Cardiac atrium fibroblast (primary cell): ENCODE measurements at places on chromosomes 11 and 22. TPM values are rescaled to one million over a fixed set of nuclear protein-coding genes. Genes with fewer than 3 reads are reported as not detected.

GVQW3 gene
- total RNA-seq: under 0.01 and 0.18 TPM in 2 replicates

BCO2 gene
- total RNA-seq: 0.72 and 1.8 TPM in 2 replicates

ART1 gene
- not detected in 2 replicates for total RNA-seq

SLC25A18 gene
- total RNA-seq: 0.16 TPM in 1 of 2 replicates, not detected in the other

OR8B8 gene
- total RNA-seq: not detected in 2 replicates

MMP12 gene
- not detected in 2 replicates for total RNA-seq

TRIM49 gene
- not detected in 2 replicates for total RNA-seq

OR4D10 gene
- not detected in 2 replicates for total RNA-seq

FGF4 gene
- not detected in 2 replicates for total RNA-seq

OLFML1 gene
- total RNA-seq: 2.8 and 5.6 TPM in 2 replicates

MB gene
- not detected in 2 replicates for total RNA-seq

PPP1CA gene
- total RNA-seq: 172 and 194 TPM in 2 replicates

CLCF1 gene
- 14.6 and 18.1 TPM in 2 replicates for total RNA-seq

MMP27 gene
- not detected in 2 replicates for total RNA-seq

KCNE3 gene
- 2.3 and 6.9 TPM in 2 replicates for total RNA-seq

CHADL gene
- total RNA-seq: 0.16 and 0.18 TPM in 2 replicates

LBHD1 gene
- 1.1 and 5.2 TPM in 2 replicates for total RNA-seq

C22orf31 gene
- total RNA-seq: not detected in 2 replicates

GDPD4 gene
- not detected in 2 replicates for total RNA-seq

OR4A16 gene
- total RNA-seq: not detected in 2 replicates
